SK-N-SH treated with all-trans-retinoic acid at 6 μM for 48 hours (cell line): ENCODE measurements at places on chromosomes 13 and 19.

- ATAC-seq: no peak
Observed at GRCh38 chr13:25575562-25575961, 203.8 kb downstream of the ATP8A2 start.

- ATAC-seq: no peak
Observed at GRCh38 chr13:41765020-41765419, 195.9 kb downstream of the VWA8 start.

DNA sequence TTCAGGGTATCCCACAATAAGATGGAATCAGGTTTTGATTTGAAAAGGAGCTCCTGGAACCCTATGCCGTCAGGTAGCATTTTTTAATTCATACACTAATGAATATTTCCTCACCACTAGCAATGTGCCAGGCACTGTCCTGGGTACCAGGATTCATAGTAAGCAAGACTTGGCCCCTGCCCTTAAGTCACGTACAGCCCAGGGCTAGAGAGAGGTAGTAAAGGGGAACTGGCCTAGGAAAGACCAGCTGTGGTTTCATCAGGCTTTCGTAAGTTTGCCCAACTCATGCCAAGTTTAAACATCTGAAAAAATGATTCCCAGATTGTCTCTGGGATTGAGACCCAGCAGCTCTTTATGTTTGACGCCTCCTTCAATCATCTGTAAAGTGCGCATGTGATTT lies 45.9 kb upstream of the AMER2 start:
- ATAC-seq: no peak

DNA sequence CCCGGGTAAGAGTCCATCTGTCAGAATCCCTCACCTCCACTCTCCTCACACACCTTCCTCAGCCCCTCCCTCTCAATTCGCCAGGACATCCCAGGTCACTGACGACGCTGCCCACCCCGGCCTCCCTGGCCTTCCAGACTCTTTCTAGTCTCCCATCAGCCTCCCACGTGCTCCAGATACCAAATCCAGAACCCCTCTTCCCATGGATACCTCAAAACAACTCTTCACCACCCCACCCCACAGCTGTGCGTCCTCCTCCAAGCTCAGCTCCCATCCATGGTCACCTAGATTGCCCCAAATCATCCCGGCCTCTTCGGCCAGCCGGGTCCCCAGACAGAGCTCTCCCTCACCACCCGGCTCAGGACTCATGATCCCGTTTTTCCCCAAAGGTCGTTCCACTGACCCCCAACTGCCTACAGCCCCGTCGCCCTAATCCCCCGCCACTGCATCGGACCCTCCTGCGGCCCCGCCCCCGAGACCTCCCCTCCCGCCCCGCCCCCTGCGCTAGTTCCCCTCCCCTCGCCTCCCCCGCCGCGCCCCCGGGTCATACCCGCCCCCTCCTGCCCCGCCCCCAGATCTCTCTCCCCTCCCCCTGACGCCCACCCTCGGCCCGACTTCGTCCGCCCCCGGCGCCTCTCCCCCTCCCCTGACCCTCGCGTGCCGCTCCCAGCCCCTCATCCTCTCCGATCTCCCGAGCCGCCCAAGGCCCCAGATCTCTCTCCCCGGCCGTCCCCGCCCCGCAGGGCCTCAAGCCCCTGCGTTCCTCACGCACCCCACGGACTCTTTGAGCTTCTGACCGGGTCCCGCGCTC lies 546 bp downstream of the UBXN6 start:
- peak; percentile 34 for ATAC-seq

DNA sequence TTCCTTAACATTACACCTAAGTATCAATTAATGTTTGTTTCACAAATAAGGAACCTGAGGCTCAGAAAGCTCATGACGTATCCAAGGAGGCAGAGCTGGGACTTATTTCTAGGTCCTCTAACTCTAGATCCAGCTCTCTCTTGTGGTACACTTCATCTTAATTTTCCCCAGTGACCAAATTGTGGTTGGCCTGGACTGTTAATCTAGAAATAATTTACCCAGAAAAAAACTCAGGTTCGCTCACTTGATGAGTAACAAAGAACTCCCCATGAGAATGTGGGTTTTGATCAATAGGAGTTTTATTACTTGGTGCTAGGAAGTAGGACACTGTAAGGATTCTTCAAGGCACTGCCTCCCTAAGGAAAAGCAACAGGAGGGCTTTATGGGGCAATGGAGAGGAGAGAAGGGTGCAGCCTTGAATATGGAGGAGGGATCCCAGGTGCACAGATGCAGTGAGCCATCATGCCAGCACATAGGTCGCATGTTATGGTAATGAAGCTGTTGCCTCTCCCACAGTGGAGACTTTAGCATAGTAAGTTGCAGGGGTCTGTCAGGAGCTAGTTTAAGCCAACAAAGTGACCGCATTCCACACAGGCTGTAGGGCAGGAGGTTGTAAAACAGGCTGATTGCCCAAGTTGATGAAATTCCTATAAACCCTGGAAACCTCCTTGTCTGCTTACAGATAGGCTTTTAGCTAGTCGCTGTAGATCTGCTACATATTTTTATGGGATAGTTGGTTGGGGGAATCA lies 14.7 kb downstream of the RAP2A start:
- no peak for ATAC-seq

GRCh38 chr13:113622791-113623490 lies 35.1 kb downstream of the ATP4B start:
- ATAC-seq: no peak

DNA sequence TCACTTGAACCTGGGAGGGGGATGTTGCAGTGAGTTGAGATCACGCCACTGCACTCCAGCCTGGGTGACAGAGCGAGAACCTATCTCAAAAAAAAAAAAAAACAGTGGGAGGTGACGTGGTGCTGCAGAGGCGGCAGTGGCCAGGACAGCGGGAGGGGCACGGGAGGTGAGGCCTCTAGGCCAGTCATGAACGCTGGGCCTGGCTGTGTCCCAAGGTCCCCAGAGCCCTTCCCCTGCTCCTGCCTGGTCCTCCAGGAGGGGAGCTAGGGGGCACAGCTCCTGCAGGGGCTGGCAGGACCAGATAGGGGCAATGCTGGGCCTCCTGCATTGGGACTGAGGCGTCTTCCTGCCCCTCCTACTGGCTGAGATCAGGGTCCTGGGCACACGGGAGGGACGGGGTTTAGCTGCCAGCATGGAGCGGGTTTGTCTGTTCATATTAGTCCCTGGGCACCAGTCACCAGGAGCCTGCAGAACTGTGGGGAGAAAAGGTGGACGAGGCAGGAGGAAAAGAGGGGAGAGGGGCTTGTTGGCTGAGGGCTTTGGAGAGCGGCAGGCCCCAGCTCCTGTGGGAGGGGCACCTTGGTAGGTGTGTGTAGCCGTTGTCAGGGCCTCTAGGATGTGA lies 4.5 kb downstream of the MAP2K7 start:
- no peak for ATAC-seq

- ATAC-seq: peak; percentile 18; the same call in 2 of the 3 replicates
Observed at GRCh38 chr13:110340812-110341444, 33.8 kb downstream of the COL4A2 start.
